NCI-H748 treated with DMSO at 0.1 percent for 48 hours (cell line): ENCODE measurements at places on chromosomes 13 and 19.
A peak's percentile ranks its signal among the peaks of the same experiment; 100 is the strongest.

GRCh38 chr13:79108914-79109643 lies 297.0 kb downstream of the RBM26 start:
- peak; percentile 88 for DNase-seq

GRCh38 chr13:83907196-83907989 lies 25.1 kb upstream of the SLITRK1 start:
- no peak for DNase-seq

- no peak for DNase-seq
Observed at GRCh38 chr13:111916201-111916600, 150.7 kb upstream of the SOX1 start.

- DNase-seq = no peak
Observed at GRCh38 chr13:25732111-25732865, 319.5 kb downstream of the SHISA2 start.

DNA sequence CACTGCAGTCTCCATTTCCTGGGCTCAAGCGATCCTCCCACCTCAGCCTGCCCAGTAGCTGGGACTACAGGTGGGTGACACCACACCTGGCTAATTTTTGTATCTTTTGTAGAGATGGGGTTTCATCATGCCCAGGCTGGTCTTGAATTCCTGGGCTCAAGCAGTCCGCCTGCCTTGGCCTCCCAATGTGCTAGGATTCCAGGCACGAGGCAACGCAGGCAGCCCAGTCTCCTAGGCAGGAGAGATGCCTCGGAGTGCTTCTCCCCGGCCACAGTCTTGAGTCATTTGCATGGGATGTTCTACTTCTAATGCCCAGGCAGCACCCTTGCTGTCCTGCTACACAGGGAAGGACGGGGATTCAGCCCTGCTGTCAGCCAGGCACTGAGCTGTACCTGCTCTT lies 8.7 kb downstream of the MICOS13 start:
- DNase-seq = no peak

DNA sequence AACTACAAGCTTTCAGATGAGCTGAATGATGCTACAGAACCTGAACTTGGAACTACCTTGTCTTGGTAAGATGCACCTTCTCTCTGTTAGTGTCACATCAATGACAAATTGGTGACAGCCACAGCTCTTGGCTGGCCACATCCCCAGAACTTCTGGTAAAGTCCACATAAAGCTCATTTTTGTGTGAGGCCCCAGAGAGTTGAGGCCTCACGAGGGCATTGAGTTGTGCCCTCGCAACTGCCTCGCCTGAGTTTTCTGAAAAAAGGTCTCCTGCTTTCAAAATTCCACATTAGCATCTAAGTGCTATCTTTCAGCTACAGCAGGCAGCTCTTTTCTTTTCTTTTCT lies 42.6 kb downstream of the MRPL57 start:
- DNase-seq = no peak

GRCh38 chr13:39016787-39017186 lies 21.1 kb downstream of the PROSER1 start:
- DNase-seq = peak; percentile 33

GRCh38 chr13:54367639-54368271 lies 1339.1 kb downstream of the OLFM4 start:
- DNase-seq = no peak

DNA sequence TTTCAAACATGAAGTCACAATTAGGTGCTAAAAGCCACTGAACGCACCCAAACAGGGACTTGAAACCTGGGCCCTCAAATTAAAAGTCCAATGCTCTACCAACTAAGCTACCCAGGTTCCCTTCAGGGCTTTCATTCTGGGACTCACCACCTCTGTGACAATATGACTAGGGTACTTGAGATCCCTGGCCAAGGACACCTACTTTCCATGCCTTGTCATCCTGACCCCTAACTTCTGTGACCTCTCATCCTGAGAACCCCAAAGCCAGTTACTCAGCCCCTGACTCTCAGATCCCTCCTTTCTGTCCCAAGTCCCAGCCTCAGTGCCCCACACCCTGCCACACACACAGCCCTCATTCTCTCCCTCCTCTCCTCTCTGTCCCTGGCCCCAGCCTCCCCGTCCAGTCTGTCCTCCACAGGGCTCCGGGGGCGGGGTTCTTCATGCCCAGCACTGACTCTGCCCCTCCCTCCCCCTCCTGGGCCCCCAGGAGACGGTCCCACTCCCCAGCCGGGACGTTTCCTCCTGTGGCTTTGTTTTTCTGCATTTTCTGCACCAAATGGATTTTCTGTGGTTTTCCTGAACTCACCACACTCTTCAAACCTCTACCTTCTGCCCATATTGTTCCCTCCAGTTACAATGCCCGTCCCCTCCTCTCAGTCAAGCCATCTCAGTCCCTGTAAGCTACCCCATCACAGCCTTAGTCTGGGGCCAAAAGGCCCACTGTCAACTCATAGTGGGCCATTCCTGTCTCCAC lies 7.0 kb downstream of the RCN3 start:
- no peak for DNase-seq

GRCh38 chr13:83618966-83619365 lies 263.3 kb downstream of the SLITRK1 start:
- DNase-seq = no peak

DNA sequence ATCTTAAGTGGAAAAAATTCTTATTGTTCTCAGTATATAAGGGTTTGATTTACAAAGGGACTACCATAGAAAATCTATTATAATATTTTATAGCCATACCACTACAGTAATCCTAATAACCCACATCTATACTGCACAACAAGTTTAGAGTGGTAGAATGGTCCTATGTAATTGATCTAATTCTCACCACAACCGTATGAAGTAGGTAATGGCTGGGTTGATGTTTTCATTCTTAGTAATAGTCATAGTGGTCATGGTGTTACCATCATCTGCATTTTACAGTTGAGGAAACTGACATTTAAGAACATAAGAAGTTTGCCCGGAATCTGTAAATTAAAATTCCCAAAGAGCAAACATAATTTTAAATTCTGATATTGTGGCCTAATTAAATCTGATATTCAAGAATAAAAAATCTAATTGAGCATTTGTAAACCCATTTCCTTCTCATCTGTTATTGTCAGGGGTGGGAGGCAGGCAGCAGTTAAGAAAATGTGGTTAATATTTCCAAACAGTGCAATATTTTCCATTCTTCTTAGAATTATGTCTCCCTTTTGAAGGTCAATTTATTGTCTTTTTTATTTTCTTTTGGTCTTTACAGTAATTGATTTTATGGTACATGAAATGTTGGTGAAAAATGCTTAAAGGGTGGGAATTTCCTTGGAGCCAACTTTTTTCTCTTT lies 65.6 kb downstream of the DHRS12 start:
- DNase-seq = no peak

- DNase-seq = no peak
Observed at GRCh38 chr13:30331331-30331771, 24.0 kb upstream of the KATNAL1 start.

DNA sequence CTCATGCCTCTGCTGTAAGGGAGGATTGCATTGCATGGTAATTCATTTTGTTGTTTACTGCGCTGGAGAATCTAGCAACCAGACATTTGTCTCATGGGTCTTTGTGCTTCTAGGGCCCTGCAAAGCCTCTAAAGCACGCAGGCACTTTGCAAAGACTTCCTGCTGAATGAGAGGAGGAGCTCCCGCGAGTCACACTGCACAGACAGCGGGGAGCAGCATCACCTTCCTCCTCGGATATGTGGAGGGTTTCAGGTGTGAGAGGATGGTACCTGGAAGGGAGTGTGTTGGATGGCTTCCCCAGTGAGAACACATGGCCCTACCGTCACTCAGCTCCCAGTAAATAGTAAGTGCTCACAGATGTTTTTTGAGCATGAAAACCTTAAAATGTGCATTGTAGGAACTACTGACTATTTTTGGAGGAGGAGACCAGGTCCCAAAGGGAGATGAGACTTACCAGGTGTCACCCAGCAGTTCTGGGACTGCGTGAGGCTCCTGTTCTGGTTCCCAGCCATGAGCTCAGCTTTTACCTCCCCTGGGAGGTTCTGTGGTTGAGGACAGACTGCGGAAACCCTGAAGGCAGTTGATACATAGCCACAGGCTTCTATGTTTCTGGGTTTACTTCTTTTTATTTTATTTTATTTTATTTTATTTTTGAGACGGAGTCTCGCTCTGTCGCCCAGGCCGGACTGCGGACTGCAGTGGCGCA lies 278.0 kb downstream of the FGF9 start:
- no peak for DNase-seq

DNA sequence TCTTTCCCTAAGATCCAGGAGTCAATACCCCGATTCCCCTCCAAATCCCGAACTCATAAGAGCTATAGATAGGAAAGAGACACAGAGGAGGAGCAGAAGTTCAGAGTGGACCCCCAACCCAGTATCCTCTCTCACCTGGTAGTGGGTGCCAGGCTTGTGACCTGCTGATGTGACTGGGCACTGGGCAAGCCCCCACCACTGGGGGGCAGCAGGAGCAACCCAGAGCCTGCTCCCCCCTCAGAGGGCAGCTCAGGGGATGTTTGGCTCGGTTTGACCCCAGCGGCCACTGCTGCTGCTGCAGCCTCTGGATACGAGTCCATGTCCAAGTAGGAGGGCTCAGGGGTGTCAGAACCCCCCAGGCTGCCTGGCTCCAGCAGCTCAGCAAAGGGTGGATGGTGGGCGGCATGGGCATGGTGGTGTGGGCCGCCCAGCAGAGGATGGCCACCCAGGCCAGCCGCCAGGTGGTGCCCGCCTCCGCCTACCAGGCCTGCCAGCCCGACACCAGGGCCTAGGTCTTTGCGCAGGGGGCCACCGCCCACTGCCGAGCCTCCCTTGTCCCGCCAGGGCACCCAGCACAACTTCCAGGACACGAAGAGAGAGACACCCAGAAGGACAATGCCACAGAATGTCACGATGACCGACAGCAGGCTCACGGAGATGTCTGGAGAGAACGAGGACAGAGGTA lies 7.4 kb downstream of the SYT3 start:
- DNase-seq = no peak
